ENCODE measurements at places on chromosomes 2 and 18. TPM values are rescaled to one million over a fixed set of nuclear protein-coding genes. Genes with fewer than 3 reads are reported as not detected.

- no peak for DNase-seq
These were observed 195.9 kb downstream of the NEDD4L start for GRCh38 chr18:58239879-58240278.

SOX11 gene
- 413 TPM for total RNA-seq

ALPG gene
- total RNA-seq: not detected

DNA sequence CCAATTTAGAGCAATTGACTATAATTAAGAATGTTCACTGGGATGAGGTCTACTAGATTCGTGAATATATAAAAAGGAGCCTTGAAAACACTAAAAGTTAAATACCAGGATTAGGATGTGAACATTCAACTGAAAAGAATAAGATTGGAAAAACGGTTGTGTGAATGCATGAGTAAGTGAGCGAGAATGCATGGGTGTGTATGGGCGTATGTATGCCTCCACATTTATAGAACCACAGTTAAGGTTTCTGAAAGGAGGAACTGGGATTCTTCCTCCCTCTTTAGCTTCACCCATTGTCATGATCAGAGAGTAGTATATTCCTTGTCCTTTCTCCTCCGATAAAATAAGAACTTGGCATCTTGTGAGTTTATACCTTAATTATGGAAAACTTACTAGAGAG, 151.1 kb upstream of the UBE2E3 start:
- DNase-seq: no peak

SERPINB4 gene
- total RNA-seq: not detected
